SHP77 (cell line): ENCODE measurements at places on chromosomes 4 and X.

- no peak for DNase-seq
These were observed at the start of gene MGAT4D for GRCh38 chr4:140497747-140498636. Gene MGAT4D (minus strand): TSS chr4:140498293. CDS start chr4:140498222, 71 bp downstream.

DNA sequence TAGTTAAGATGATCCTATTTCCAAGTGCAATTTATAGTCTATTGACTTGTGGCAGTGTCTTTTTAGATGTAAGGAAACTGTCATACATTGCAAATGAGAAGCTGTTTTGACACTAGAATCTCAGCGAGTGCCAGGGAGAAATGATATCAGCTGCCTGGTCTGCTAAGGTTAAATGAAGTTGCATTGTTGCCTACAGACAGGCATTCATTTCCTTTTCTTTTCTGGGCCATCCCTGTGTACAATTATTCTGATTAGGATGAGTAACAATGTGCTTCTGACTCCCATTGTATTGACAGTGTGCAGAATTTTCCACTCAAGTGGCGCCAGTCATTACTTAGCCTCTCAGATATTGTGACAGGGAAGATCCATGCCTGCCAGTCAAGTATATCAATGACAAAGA is 231.2 kb downstream of the GPAT3 start:
- DNase-seq, result no peak

- DNase-seq, result no peak
These were observed 44.3 kb upstream of the PPP2R3B start for GRCh38 chrX:431056-431455.

GRCh38 chr4:162409048-162409447 is 245.2 kb upstream of the FSTL5 start:
- no peak for DNase-seq

- no peak for DNase-seq
These were observed 358.4 kb downstream of the PPP3CA start for GRCh38 chr4:100988876-100989275.

DNA sequence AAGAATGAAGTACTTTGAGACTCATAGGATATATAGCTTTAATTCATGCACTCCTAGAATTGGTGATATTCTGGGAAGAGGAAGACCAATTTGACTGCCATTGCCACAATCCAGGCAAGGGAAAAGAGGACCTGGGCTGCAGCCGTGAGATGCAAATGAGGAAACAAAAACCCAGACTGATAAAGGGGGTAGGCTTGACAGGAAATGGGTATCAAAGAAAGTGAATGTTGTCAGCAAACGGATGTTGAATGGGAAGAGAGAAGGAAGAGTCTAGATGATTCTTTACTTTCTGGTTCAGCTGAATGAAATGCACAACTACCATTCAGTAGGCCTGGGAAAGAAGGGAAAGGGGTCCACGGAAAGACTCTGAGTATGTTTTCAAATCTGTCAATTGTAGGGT is 17.1 kb upstream of the ARHGEF6 start:
- no peak for DNase-seq

- no peak for DNase-seq
These were observed 131.8 kb upstream of the VCX start for GRCh38 chrX:7711167-7711566.

- no peak for DNase-seq
These were observed 113.6 kb upstream of the ADRA2C start for GRCh38 chr4:3652586-3652985.

DNA sequence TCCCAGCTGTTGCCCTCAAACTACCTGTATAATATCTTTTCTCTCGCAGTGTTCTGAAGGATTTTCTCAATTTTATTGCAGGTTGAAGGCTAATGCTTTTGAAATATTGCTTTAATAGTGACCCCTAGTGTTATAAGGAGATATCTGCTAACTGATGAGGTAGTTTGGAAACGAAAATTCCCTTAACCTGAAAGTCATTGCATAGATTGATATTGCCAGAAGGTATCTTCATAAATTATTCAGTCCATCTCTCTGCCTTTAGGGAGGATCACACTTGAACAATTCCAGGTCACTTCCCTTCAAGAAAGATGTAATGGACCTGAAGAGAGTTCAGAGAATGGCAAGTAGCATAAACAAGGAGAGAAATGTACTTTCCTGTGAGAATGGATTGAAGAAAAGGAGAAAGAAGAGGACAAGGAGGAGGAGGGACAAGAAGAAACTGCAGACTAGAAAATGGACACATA is 44.1 kb downstream of the TIGD4 start:
- no peak for DNase-seq

DNA sequence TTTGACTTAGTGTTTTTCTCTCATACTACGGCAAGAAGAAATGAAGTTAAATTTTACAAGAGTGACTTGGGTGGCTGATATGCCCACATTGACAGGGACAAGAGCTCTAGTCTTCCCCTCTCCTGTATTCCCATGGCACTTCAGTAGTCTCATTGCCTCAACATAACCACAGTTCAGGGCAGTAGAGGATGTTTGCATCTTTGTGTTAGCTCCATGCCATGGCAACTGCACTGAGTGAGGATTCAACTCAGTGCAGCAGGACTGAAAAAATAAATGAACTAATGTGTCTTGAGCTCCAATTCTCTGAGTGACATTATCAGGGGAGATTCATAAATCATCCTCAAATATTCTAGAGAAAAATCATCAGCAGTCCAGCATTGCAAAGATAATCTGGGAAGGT is 78.8 kb downstream of the TET2 start:
- DNase-seq, result no peak

GRCh38 chrX:9355739-9356138 is 109.1 kb upstream of the TBL1X start:
- no peak for DNase-seq

- no peak for DNase-seq
These were observed 67.9 kb downstream of the TAB3 start for GRCh38 chrX:30821116-30821515.

DNA sequence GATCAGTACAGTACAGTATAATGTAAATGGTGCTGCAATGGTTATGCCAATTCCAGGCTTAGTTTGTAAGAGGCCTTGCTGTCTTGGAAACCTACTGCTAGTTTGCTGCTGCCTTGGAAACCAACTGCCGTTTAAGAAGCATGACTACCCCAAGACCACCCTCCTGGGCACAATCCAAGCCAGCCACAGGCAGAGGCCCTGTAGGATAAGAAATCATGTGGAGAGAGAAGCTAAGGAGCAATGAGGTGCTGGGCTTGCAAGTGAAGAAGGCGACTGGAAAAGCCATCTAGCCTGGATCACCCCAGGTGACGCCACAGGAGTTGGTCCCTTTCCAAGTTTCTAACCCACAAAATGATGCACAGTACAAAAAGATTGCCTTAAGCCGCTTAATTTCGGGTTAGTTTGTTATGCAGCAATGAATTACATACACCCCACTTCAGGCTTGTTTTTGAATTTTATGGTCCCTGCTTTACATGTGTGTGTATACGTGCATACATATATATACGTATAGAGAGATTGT is 16.9 kb downstream of the ZFP42 start:
- no peak for DNase-seq

DNA sequence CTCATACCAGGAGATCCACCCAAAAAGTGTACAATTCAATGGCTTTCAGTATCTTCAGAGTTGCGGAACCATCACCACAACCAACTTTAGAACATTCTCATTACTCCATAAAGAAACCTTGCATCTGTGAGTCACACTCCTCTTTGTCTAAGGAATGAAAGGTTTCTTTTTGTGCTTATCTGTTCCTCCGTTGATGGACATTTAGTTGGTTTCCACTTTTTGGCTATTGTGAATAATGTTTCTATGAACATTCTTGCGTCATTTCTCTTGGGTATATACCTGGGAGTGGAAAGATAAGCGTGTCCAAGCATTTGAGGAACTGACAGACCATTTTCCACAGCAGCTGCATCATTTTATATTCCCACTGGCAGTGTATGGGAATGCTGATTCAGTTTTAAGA is 10.6 kb downstream of the FAM184B start:
- DNase-seq, result no peak

GRCh38 chrX:6151971-6152370 is 76.7 kb downstream of the NLGN4X start:
- DNase-seq, result no peak

- no peak for DNase-seq
These were observed 465 bp downstream of the EMD start for GRCh38 chrX:154379569-154379951.

- DNase-seq, result no peak
These were observed 361.6 kb upstream of the EMCN start for GRCh38 chr4:100879471-100879870.

DNA sequence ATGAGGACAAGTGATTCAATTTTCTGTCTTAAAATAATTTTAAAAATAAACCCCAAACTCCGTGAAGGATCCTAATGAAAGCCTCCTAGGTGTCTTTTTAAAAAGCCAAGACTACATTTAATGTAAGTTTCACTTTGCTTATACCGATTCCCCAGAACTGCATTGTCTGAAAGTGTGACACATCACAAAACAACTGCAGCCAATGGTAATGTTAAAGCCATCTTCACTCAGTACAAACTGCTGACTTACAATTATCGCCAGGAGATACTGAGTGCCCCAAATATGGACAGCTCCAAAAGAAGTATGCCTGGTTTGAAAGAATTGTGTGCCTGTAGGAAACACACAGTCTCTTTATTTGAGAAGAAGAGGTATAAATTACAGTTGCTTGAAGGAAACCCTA is 73.7 kb upstream of the SPANXB1 start:
- DNase-seq, result no peak

DNA sequence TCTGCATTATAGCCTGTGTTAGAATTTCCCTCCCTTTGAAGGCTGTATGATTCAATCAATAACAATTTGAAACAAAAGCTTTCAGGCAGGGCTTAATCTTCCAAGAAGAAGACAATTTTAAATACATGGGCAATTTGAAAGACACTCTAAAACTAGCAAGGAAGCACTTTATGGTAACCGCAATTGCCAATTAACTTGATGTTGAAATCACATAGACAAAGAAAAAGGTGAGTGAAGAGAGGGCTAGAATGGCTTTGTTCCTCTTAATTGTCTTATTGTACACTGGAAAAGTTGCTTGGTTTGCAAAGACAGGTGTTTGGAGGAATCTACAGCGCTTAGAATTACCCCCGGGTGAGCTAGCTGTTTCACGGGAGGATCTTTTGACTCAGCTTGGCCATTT is 74.4 kb upstream of the PRKX start:
- DNase-seq, result no peak

GRCh38 chr4:149985981-149986380 is 92.3 kb upstream of the DCLK2 start:
- no peak for DNase-seq

GRCh38 chrX:148923631-148924030 is 423.2 kb downstream of the AFF2 start:
- DNase-seq, result no peak

GRCh38 chr4:138460477-138461414 is 218.6 kb upstream of the SLC7A11 start:
- DNase-seq, result no peak

DNA sequence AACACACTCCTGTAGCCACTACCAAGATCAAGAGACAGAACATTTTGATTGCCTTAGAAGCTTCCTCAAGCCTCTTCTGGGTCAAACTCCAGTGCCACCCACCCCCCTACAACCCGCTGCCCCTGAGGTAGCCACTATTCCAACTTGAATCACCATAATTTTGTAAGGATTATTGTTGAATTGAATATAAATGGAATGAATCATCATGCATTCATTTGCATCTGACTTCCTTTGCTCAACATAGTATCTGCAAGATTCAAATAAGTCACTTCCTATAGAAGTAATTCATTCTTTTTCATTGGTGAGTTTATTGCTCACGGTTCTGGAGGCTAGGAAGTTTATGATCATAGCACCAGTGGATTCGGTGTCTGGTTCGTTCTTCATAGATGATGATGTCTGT is 364.2 kb downstream of the SLITRK2 start:
- no peak for DNase-seq

DNA sequence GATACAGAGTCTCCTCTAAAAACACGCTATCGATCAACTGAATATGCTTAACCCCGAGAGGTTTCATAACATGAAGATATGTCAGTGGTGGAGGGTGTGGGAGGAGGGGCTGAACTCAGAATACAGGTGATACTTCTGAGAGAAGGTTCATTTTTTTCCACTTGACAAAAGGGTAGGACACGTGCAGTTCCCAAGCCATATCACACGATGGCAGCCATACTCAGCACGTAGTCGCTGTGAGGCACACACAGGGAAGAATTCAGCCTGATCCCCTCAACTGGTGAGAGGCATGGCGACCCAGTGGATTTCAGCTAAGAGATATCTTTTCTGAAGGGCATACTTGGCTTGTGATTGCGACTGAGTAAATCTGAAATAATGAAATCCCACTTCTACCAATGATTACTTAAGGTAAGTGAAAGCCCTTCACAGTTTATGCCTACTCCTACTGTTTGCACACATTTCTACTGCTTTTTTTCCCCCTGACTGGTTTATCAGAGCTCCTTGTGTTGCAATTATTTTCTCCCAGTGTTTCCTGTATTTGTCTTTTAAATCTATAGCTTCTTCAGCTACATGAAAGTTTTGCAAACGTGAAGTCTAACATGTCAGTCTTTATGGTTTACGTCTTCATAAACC is 133.1 kb downstream of the CORIN start:
- peak; percentile 61 for DNase-seq

DNA sequence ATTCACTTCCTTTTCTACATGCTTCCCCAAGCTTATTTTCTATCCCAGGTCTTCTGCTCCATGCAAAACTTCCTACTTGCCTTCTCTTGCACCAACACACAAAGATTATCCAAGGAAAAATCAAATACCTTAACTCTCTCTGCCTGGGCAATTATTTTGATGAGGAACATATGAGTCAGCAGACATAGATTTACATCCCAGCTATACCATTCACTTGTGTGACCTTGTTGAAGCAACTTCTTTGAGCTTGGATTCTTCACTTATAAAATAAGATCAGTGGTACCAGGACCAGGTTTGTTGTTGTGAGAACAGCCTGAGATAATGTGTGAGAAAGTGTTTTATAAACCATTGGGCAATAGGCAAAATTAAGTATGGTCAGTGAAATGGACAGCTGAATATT is 39.1 kb upstream of the TMEM192 start:
- no peak for DNase-seq

DNA sequence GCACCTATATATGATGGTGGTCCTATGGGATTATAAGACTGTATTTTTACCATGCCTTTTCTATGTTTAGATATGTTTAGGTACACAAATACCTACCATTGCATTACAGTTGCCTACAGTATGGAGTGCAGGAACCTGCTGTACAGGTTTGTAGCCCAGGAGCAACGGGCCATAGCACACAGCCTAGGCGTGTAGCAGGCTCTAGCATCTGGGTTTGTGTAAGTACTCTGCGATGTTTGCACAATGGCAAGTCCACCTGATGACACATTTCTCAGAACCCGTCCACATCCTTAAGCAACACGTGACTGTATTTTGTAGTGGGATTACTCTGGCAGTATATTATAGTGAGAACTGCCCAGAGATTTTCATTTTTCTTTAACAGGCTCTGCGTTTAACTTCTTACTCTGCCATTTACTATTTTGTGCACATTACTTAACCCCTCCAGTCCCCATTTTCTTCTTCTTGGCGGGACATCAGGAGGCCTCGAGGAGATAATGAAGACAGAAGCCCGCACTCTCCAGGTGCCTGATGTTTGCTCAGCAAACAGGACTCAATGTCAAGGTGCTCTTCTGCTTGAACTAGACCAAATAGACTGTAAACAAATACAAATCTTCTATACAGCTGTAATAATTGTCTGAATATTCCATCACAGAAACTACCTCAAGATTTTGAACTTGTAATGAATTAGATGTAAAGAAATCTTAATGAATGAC is 102.0 kb upstream of the PDLIM3 start:
- DNase-seq, result no peak
